Neural crest cell (in vitro differentiated cells): ENCODE measurements at places on chromosomes 7 and 10. TPM values are rescaled to one million over a fixed set of nuclear protein-coding genes. Genes with fewer than 3 reads are reported as not detected.

DNA sequence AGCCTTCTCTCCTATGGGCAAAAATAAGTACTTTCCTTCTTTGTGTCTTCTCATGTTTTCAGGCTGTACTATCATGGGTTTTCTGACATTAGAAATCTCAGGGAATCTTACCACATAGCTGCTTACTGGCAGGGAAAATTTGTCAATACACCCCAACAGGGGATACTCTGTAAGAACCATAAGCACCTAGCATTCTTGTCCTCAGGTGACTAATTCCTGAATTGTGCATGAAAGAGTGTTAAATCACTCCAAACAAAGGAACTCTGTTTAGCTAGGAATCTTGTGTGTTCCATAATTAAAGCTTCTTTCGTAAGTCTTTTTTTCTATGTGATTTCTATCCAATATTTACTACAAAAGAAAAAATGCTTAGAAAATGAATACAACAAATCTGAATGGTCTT is 206.7 kb upstream of the POT1 start:
- H3K27ac ChIP-seq = no peak overlapping the region
- H3K27me3 ChIP-seq = no peaks in the 10 kb centered on the region
- no peak for DNase-seq
- no peak overlapping the region for H3K4me3 ChIP-seq
- no peaks in the 10 kb centered on the region for H3K36me3 ChIP-seq

Gene FAM25G
- not detected in 2 replicates for total RNA-seq

GRCh38 chr10:29669149-29669548 is 34.4 kb upstream of the SVIL start:
- DNase-seq = no peak
- H3K27me3 ChIP-seq = no peaks in the 10 kb centered on the region
- H3K36me3 ChIP-seq = peaks cover 25% of the 10 kb centered on the region
- peaks cover 12% of the 10 kb centered on the region for H3K4me1 ChIP-seq

- H3K36me3 ChIP-seq = peaks cover 3% of the 10 kb centered on the region
- H3K27me3 ChIP-seq = no peaks in the 10 kb centered on the region
- H3K4me1 ChIP-seq = peaks cover 30% of the 10 kb centered on the region
Measured at GRCh38 chr7:116953372-116953905, at the start of gene ST7. Gene ST7, plus strand, starts transcription at chr7:116953501. Its CDS starts 40 bp downstream, at chr7:116953541.

Gene MMD2
- total RNA-seq = 0.25 TPM in 1 of 2 replicates, not detected in the other

GRCh38 chr7:40680657-40681056 is 545.9 kb downstream of the SUGCT start:
- no peaks in the 10 kb centered on the region for H3K4me1 ChIP-seq
- H3K27ac ChIP-seq = no peak overlapping the region
- H3K4me3 ChIP-seq = no peak overlapping the region
- H3K27me3 ChIP-seq = no peaks in the 10 kb centered on the region
- no peaks in the 10 kb centered on the region for H3K36me3 ChIP-seq

Gene CPA1
- total RNA-seq = not detected in 2 replicates

DNA sequence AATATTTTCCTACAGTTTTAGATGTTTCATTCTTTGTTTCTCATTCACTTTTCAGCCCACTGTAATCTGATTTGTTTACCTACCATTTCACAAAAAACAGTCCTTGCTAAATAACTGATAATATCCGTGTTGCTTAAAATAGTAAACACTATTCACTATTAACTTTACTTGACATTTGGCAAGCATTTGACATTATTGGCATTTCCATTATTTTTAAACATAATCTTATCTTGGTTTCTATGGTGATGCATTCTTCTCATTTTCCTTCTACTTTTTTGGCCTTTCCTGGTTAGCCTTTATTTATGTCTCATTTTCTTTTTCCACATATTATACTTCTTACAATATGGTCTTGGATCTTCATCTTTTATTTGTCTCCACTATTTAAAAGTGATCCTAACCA is 715.3 kb downstream of the DNAJB9 start:
- H3K4me3 ChIP-seq = no peak overlapping the region
- H3K27ac ChIP-seq = no peak overlapping the region
- no peak for DNase-seq
- no peaks in the 10 kb centered on the region for H3K4me1 ChIP-seq

Gene HOXA11
- total RNA-seq = not detected in 2 replicates

Gene LRRD1
- total RNA-seq = 0.57 and 0.58 TPM in 2 replicates

- no peak overlapping the region for H3K27ac ChIP-seq
- H3K36me3 ChIP-seq = no peaks in the 10 kb centered on the region
- H3K4me1 ChIP-seq = no peaks in the 10 kb centered on the region
- H3K4me3 ChIP-seq = no peak overlapping the region
Measured at GRCh38 chr7:30734497-30734896, 17.4 kb upstream of the INMT start.
